SK-N-SH (cell line): ENCODE measurements at places on chromosomes 2 and 18.

DNA sequence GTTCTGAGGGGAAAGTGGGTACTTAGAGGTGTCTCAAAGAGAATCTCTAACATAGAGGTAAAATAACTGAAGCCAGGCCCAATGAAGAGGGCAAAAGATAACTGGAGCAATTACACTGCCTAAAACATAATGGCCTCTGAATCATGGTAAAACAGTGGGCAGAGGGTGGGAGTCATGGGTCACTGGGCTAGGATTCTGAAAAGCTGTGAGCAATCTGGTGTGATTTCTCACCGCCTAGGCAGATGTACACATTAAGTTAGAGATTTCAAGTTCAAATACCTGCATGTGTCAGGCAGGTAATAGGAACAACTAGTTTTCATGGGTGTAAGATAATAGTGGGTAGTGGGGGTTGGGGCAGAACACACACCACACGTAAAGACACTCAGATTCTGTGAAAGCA, 45.6 kb downstream of the INSIG2 start:
- no peak for DNase-seq

GRCh38 chr2:217681791-217682190, 321.0 kb downstream of the TNS1 start:
- DNase-seq = no peak

DNA sequence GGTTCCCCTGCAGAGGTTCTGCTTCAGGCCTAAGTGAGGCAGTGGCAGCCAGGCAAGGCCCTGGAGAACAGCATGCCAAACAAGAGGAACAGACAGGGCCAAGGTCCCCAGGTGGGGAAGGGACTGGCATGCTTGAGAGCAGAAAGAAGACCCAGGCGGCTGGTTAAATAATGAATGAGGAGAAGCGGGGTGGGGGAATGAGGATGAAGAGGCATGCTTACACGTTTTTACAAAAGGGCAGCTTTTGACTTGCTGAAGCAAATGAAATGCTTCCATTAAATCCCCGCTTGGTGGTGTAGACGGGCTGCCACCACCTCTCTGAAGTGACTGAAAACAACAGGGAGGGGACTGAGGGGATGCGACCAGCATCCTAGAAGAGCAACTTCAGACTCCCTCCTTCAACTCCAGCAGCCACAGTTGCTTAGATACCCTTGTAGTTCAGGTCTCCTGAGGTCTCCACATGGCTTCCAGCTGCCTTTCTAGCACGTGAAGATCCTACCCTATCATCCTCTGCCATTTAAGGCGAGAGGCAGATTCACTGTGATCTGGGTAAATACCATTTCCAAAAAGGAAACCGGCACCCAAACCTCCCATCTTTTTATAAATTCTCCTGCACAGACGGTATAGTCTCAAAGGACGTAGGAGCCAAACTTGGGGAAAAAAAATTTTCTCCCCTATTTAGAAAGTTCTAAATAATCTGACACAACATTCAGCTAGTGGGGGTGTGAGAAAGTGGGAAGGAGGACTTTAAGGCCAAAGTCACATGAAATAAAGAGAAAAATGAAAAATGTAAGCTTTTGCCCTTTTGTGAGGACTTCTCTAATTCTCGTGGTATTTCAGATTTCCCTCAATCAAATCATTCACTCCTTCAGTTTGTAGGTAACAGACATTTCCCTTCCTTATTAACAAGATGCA, 65.6 kb downstream of the CACNB4 start:
- no peak for DNase-seq

DNA sequence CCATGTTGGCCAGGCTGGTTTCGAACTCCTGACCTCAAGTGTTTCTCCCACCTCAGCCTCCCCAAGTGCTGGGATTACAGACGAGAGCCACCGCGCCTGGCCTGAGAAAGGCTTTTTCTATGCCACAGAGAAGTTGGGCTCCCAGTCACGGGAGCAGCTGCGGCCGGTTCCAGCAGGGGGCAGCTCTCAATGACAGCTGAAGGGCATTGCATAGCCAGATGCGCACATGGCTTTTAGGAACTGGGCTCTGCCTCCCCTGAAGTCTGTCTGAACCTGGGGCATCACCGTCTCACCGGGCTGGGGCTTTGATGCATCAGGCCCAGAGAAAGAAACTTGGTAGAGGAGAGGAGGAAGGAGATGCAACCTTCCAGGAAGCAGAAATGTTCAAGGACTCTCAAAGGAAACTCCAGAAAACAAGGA, 84.2 kb upstream of the LAPTM4A start:
- DNase-seq = peak; percentile 89

DNA sequence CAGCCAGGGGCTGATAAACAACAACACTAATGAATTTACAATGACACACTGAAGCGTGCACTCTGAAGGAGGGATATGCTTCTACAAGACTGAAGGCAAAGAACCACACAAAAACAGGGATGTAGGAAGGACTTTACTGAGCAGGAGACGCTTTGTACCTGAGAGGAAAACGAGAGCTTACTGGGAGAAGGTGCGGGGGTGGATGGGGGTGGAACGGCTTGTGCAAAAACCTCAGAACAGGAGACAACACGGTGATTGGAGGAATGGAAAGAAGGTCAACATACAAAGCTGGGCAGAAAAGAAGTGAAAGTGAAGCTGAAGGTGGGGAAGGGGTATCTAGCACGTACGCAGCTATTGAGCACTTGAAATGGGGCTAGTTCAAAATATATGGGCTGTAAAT, 93.1 kb downstream of the SLC8A1 start:
- no peak for DNase-seq

DNA sequence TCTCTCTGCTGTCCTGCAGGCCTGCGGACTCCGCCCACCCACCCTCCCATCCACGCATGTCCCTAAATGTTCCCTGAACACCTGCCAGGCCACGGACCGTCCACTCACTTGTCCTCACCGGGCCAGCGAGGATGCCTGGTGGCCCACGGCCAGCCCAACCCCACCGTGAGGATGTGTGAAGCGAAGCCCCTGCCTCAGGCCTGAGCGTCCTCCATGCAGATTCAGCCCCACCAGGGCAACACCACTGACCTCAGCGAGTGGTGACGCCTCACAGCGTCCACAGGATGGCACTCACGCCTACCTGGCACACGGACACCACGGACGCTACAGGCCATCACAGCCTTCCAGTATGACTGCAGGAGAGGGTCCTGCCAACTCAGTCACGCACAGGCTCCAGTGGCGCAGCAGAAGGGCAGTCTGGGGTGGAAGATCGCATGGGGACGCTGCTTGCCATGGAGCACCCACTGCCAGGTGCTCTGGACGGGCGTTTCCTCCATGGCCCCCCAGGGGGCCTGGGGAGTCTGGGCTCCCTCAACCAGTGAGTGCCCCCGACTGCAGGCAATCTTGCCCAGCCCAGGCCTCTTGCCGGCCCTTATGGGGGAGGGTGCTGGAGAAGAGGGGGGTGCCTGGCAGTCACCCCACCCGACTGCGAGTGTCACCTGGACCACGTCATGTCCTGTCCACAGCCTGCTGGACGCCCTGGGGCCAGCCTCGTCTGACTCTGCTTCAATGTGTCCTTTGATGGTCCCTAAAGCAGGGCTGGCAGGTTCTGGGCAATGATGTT, 25.4 kb downstream of the HDAC4 start:
- peak; percentile 70 for DNase-seq

DNA sequence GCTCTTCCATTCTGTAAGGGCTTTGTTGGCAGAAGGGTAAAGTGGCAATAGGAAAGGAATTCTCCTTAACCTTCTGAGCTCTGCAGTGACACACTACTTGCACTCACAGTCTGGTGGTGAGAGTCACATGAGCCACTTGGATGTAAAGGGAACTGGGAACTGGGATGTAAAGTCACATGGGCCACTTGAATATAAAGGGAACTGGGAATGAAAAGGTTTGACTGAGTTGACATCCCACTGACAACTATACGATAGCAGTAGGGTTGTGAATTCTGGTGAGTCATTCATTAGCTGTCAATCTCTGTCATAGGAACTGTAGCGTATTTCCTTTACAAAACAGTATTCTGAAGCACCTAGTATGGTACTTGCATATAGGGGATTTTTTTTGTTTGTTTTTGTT, 5.5 kb downstream of the RPE start:
- no peak for DNase-seq

DNA sequence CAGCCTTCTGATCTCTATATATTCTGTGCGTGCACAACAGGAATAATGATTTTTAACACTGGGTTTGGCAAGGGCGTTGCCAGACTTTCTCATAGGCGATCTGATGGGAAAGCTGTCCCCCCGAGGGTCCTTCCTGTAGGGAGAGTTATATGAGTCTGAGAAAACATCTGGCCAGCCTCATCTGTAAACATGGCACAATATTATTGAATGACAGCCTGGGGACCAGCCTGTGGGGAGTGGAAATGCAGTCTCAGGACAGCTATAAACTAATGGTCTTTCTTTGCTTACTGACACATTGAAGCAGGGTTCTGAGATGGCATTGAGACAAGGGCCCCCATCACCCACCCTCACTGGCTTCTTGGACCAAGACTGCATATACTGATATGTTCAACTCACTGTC, 62.5 kb downstream of the CTIF start:
- DNase-seq = no peak

DNA sequence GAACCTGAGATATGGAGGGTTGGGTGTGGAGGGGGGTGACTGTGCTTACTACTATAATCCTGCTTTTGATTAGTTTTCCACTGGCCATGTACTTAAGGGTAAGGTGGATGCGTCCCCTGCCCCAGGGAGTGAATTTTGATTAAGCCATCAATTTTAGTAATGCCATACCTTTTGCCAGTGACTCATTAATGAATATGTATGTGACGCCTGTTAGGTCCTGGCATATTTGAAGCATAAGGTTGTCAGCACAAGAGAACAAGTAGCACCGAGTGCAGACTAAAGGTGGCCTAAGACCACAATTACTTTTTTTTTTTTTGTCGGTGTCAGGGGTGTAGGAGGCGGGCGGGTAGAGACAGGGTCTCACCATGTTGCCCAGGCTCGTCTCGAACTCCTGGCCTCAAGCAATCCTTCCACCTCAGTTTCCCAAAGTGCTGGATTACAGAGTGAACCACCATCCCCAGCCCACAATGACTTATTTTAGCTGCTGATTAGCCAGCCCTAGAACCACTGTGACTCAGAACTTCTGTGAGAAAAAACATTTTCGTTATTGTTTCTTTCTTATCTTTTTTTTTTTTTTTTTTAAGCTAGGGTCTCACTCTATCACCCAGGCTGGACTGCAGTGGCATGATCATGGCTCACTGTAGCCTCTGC, 7.0 kb downstream of the TANC1 start:
- no peak for DNase-seq
